ENCODE measurements at places on chromosomes 4 and X.

- no peak for DNase-seq
Observed at GRCh38 chr4:176238157-176238610, 30.8 kb downstream of the ASB5 start.

- DNase-seq = no peak
Observed at GRCh38 chrX:19866626-19867410, 20.6 kb downstream of the SH3KBP1 start.

DNA sequence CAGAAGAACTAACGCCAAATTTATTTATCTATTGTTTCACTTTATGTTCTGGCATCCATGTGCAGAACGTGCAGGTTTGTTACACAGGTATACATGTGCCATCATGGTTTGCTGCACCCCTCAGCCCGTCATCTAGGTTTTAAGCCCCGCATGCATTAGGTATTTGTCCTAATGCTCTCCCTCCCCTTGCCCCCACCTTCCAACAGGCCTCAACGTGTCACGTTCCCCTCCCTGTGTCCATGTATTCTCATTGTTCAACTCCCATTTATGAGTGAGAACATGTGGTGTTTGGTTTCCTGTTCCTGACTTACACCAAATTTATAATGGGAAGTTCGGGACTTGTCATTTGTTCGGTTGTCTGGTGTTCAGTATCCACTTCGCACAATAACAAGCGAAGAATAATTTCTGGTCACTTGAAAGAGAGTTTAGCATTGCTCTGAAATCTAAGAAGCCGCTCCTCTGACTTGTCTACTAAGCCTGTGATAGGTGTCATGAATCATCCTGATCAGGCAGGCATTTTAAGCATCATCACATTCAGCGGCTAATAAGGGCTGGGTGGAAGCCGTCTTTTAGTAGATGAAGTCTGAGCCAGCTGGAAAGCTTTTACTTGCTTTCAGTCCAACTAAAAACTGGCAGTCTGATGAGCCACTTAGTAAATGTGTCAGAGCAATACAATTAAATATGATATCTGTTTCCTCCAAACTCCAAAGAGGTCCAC, 1065.7 kb upstream of the PABPC4L start:
- DNase-seq = no peak

- DNase-seq = no peak
Observed at GRCh38 chrX:56833626-56834025, 104.6 kb downstream of the NBDY start.

- no peak for DNase-seq
Observed at GRCh38 chr4:187940299-187940698, 55.3 kb upstream of the ZFP42 start.

GRCh38 chr4:173469622-173470021, 60.4 kb downstream of the HAND2 start:
- DNase-seq = no peak

DNA sequence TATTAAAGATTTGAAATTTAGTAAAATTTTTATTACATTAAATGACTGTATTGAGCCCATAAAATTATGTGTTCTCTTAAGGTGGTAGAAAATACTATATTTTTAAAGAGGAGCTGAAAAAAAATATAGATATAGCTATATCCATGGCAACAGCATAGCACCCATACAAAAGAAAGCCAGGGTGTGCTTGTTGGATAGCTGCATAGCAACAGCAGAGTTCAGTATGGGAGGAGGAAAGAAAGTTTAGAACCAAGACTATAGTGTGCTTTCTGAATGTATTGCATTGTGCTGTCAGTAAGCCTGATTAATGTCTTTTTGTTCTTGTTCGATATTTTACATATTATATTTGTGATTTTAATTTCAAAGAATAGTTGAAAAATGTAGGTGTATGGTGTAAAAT, 78.4 kb downstream of the GRID2 start:
- no peak for DNase-seq

DNA sequence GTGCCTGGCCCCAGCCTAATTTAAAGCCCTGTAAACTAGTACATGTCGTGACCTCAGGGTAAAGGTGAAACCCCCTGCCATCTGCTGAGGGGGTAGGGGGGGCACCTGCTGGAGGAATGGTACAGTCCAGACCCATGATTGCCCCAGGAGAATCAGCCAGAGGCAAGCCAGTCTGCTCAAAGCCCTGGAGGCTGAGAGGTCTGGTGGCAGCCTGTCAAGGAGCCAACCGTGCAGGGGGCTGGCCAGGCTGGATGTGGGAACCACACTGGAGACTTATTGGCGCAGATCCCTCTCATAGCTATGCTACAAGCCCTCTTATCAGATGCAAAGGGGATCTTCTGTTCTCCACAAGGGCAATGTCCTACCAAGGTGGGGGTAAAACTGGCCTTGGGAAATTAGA, 31.4 kb upstream of the PJA1 start:
- DNase-seq = no peak

GRCh38 chr4:40506066-40506465, 123.6 kb downstream of the RBM47 start:
- no peak for DNase-seq

- no peak for DNase-seq
Observed at GRCh38 chr4:6134612-6135220, 65.6 kb downstream of the JAKMIP1 start.

GRCh38 chr4:5707778-5708448, 446 bp downstream of the EVC2 start:
- no peak for DNase-seq

DNA sequence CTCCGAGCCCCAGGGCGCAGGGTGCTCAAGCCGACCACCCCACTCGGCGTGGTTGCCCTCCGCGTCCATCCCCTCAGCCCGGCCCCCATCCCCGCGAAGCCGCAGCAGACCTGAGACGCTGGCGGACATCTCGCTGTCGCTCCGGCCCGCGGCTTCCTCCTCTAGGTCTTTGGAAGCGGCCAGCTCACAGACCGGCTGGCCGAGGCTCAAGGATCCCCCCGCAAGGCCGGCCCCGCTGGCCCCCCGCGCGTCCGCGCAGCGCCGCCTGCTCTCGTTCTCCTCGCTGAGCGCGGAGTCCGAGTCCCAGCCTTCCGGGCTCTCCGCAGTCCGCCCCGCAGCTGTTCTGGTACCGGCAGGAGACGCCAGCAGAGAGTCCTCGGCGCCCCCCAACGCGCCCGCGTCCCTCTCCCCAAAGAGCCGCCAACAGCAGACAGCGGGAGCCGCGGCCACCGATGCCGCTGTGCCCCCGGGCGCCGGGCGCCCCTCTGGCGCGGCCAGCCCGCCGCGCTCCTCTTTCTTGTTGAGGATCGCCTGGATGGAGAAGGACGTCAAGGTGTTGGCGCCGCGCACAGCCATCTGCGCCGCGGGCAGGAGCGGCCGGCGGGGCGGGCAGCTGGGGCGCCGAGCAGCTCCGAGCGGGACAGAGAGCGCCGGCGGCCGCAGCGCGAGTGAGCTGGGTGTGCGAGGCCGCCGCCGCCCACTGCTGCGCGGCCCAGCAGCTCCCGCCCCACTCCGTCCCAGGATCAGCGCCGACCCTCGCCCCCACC, at the start of gene NKX3-2:
Gene NKX3-2, minus strand, starts transcription at position 670 of the 767 bp plus-strand sequence. Its CDS starts 94 bp downstream, at position 576.
- DNase-seq = no peak

- DNase-seq = no peak
Observed at GRCh38 chrX:87064502-87064901, 453.1 kb upstream of the KLHL4 start.

GRCh38 chr4:7759216-7759615, 180.4 kb downstream of the AFAP1 start:
- DNase-seq = no peak

GRCh38 chr4:157514711-157515110, 294.2 kb downstream of the GRIA2 start:
- no peak for DNase-seq

DNA sequence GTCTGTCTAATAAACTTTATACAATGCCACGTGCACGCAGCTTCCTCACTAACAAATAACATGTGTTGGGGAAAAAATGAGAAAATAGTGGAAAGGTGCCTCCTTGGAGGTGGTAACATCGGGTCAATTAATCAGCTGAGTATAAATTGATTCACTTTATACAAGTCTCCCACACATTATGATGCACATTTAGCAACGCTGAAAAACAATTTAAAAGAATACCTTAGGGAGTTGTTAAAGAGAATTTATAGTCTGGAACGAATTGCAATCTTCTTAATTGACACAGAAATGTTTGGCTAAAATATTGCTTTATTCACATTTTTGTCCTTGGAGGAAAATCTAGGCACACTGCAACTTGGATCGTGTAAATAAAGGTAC, 84.2 kb downstream of the HPRT1 start:
- DNase-seq = no peak

GRCh38 chr4:32163125-32163524, 1443.0 kb downstream of the PCDH7 start:
- no peak for DNase-seq

DNA sequence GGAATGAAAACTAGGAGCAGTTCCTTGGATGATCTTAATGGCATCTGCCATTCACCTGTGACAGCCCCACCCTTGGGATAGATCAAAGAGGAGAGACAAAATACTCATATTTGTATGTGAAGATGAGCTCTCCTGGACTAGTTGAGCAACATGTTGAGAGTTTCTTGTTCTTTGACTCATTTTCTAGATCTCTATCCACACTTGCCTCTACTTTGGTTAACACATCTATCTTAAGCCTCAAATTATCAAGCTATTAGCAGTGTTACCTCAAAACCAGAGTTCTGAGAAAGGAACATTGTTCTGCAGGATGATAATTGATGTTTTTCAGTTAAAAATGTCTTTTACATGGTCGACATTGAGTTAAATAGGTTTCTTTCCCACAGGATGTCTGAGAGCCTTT, 94.2 kb upstream of the TEX13D start:
- no peak for DNase-seq

DNA sequence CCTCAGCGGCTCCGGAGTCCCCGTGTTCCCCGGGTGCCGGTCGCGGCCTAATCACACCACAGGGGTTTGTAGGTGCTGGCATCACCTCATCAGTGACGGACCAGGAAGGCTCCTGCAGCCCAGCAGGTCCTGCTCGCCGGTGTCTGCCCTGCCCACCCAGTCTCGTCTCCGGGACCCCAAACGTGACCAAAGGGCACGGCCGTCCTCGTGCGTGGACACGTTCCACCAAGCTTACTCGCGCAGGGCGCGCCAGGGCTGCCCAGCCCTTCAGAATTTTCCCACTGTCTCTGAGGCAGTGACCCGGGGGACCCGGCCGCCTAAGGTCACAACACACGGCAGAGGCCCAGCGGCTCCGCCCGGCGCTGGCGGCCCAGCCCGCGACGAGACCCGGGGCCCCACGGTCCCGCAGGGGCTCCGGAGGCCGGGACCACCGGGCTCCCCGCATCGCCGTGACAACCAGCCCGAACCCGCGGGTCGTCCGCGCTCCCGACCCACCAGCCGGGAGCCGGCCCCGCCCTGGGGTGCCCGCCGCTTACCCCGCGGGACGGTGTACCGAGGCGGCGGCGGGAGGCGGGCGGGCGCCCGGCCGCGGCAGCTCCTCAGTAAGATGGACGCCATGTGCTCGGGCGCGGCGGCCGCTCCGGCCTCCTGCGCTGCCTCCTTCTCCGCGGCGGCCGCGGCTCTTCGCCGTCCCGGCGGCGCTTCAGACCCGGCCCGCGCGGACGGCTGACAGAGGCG, 454 bp downstream of the LETM1 start:
- DNase-seq = peak; percentile 48

DNA sequence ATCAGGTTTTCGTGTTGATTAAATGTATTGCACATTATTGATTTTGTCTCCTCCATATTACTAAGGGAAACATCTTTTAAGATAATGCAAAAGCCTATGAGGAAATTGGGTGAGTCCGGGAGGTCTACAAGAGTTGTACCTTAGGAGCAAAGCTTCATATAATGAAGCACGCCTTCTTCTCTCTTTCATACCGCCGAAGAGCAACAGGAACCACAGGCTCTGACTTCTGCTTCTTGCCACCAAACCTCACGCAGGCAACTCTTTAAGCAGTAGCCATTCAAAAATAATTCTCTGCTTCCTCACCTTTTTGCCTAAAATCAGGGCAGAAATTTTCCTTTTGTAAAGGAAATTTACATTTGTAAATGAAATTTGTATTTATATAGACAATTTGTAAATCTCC, 139.6 kb downstream of the SPRY1 start:
- no peak for DNase-seq

DNA sequence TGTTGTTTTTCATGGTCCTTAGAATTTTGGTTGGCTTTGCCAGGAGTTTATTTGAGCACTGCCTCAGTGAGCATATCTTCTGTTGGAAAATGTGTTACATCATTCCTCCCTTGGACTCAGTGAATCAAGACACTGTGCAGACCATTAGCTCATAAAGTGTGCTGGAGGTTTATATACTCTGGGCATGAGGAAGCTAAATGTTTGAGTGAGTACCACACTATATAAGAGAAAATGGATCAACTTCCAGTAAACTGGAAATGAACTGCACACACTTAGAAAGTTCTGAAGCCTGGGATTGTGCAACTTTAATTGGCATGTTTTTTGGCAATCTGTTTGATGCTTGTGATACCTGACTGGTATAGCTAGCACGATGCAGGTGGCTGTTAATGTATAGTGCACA, 75.9 kb downstream of the LIMCH1 start:
- no peak for DNase-seq

DNA sequence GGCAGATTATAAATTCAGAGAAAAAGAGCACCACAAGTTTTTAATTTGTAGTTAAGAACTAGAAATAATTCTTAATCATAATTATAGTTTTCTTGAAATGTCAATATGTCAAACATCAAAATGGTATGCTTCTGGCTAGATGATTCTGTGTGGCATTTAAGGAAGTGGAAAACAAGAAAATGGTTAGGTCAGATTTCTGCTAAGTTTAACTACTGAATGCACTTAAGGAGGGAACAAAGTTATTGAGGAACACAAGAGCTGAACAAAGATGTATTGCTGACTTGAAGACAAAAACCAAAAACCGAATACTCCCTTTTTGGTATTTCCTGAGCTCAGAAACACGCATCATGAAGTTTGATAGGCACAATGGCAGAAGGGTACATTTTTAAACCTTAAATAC, 58.7 kb upstream of the GPR34 start:
- no peak for DNase-seq

GRCh38 chr4:109947918-109948317, 35.2 kb downstream of the EGF start:
- DNase-seq = no peak

DNA sequence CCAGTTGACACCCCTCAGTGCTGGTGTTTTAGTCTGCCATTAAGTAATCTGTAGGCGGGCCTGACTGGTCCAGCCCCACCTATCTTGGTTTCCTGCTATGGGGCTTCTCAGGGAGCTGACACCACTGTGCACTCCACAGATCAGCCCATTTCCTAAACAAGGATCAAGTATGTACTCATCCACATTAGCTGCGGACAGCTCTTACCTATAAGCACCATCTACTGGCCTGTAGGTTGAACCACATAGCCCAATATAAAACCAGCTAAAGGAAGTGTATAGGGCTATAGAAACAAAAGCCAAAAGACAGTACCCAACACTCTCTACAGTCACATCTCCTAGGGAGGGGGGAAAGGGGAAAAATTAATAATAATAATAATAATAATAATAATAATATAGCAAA, 353.5 kb upstream of the CXorf51B start:
- DNase-seq = no peak

GRCh38 chr4:88962396-88962795, 94.6 kb downstream of the FAM13A start:
- DNase-seq = no peak

- DNase-seq = no peak
Observed at GRCh38 chr4:188660796-188661195, 521.6 kb downstream of the TRIML1 start.
